ENCODE measurements at places on chromosomes 1 and 21.

DNA sequence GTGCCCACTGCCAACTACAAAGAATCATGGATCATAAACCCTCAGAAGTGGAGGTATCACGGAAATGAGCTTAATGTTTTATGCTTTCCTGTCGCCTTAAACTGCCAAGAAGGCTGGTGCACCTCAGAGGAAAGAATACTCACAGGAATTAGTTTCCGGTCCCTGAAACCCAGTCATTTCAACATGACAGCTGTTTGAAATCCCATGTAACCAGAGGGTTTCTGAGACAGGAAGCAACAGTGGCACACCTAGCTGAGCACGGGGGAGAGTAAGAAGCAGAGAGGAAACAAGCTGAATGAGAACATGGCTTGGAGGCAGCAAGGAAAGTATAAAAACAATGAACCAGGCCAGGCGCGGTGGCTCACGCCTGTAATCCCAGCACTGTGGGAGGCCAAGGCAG lies 3.9 kb downstream of the JAK1 start:
- peak overlapping the region; percentile 100 for H3K27ac ChIP-seq
- peak; percentile 72 for DNase-seq
- no peaks in the 10 kb centered on the region for H3K27me3 ChIP-seq
- H3K36me3 ChIP-seq = no peaks in the 10 kb centered on the region
- H3K4me1 ChIP-seq = peaks cover 81% of the 10 kb centered on the region
- H3K4me3 ChIP-seq = no peak overlapping the region

DNA sequence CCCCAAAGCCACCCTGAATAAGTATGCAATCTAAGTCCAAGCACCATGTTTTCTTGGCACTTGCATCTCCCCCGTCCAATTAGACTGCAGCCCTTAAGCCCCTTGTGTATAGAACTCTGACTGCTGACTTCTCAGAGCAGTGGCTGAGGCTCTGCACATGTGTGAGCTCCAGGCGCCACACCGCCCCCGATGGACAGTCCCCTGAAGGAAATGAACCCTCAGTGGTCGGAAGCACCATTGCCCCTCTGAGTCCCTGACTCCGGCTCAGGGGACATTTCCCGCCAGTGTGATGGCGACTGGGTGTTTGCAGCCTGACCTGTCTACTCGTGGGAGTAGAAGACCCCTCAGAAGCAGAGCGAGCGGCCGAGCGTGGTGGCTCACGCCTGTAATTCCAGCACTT lies 37.2 kb upstream of the SCCPDH start:
- no peaks in the 10 kb centered on the region for H3K36me3 ChIP-seq
- no peak overlapping the region for H3K4me3 ChIP-seq
- no peak overlapping the region for H3K27ac ChIP-seq
- no peak for DNase-seq
- H3K27me3 ChIP-seq = no peaks in the 10 kb centered on the region

DNA sequence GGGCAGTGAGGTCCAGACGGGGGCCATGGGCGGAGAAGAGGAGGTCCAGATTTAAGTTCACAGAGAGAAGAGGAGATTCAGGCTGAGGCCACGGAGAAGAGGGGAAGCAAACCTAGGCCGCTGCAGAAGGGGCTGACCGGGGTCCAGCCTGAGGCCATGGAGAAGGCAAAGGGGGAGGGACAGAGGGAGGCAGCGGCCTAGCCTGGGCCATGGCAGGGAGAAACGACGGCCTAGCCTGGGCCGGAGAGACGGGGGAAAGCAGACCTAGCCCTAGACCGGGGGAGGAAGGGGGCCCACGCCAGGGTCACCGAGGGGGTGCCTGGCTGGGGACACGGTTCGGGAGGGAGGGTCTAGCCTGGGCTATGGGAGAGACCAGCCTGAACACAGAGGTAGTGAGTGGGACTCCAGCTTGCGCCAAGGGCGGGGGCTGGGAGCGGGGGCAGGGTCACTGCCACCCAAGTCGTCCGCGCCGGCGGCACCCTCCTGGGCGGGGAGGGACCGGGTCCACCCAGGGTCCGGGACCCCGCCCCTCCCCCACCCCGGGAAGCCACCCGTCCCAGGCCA lies 459 bp downstream of the CAPZB start:
- peaks cover 60% of the 10 kb centered on the region for H3K4me1 ChIP-seq
- no peaks in the 10 kb centered on the region for H3K27me3 ChIP-seq
- no peak for DNase-seq
- peak overlapping the region; percentile 96 for H3K27ac ChIP-seq
- H3K36me3 ChIP-seq = no peaks in the 10 kb centered on the region

- no peak for DNase-seq
- H3K4me3 ChIP-seq = no peak overlapping the region
- peaks cover 13% of the 10 kb centered on the region for H3K27me3 ChIP-seq
- H3K4me1 ChIP-seq = peaks cover 80% of the 10 kb centered on the region
- peak overlapping the region; percentile 94 for H3K27ac ChIP-seq
These were observed 3.4 kb downstream of the ABCG1 start for GRCh38 chr21:42222386-42222785.

- H3K4me1 ChIP-seq = peaks cover 70% of the 10 kb centered on the region
- no peaks in the 10 kb centered on the region for H3K36me3 ChIP-seq
- DNase-seq = no peak
- H3K27me3 ChIP-seq = no peaks in the 10 kb centered on the region
- peak overlapping the region; percentile 8 for H3K27ac ChIP-seq
- no peak overlapping the region for H3K4me3 ChIP-seq
These were observed 56.0 kb downstream of the ADARB1 start for GRCh38 chr21:45130324-45130774.

GRCh38 chr1:115242543-115242942 lies 95.5 kb downstream of the NGF start:
- no peaks in the 10 kb centered on the region for H3K4me1 ChIP-seq
- H3K36me3 ChIP-seq = no peaks in the 10 kb centered on the region
- no peak overlapping the region for H3K27ac ChIP-seq
- DNase-seq = no peak
- H3K4me3 ChIP-seq = no peak overlapping the region
- H3K27me3 ChIP-seq = no peaks in the 10 kb centered on the region

DNA sequence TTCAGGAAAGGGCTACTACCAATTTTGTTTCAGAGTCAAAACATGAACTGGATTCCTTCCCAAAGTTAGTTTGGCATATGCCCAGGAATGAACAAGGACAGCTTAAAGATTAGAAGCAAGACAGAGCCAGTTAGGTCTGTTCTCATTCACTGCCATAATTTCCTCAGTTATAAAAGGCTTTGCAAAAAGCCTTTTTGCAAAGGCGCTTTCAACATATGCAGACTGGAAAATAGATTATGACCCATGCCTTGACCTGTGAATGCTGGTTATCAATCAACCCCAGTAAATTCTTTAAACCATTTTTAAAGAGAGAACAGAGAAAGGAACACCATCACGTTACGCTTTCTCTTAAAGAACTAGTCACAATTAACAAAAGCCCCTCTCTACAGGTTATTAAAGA lies 1.7 kb upstream of the FRRS1 start:
- H3K36me3 ChIP-seq = no peaks in the 10 kb centered on the region
- no peak for DNase-seq
- no peaks in the 10 kb centered on the region for H3K27me3 ChIP-seq
- no peak overlapping the region for H3K27ac ChIP-seq
- H3K4me3 ChIP-seq = no peak overlapping the region

DNA sequence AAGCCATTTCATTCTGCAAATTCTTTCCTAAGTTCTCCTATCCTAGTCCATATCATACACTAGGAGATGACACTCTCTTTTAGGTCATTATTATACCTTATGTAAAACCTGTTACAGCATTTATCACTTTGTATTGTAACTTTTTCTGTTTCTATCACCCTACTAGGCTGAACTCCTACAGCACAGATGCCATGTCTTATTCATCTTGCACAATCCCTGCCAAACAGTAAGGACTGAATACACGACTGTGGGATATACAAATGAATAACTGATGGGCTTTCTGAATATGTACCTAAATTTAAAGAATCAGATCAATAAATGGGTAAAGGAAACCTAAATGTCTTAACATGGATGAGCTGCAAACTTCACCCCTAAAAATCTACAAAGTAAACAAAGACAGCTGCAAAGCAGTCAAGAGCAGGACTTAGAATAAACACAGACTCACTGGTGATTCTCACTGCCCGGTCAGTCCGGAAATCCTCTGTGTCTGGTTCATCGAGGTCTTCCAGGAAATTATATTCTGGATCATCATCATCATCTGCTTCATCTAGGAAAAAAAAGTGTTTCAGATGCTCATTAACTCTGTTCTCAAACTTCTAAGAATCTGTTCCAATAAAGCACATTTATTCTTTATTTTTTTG lies 62.3 kb downstream of the GON4L start:
- no peaks in the 10 kb centered on the region for H3K27me3 ChIP-seq
- H3K36me3 ChIP-seq = peaks cover 68% of the 10 kb centered on the region
- no peak overlapping the region for H3K4me3 ChIP-seq
- H3K27ac ChIP-seq = no peak overlapping the region
- no peak for DNase-seq

- H3K4me3 ChIP-seq = no peak overlapping the region
- DNase-seq = no peak
- no peaks in the 10 kb centered on the region for H3K27me3 ChIP-seq
These were observed 50.4 kb downstream of the ADAMTS1 start for GRCh38 chr21:26794597-26795411.

GRCh38 chr1:219782929-219783328 lies 145.4 kb downstream of the SLC30A10 start:
- no peak overlapping the region for H3K27ac ChIP-seq
- no peaks in the 10 kb centered on the region for H3K4me1 ChIP-seq
- no peak for DNase-seq
- H3K36me3 ChIP-seq = no peaks in the 10 kb centered on the region

DNA sequence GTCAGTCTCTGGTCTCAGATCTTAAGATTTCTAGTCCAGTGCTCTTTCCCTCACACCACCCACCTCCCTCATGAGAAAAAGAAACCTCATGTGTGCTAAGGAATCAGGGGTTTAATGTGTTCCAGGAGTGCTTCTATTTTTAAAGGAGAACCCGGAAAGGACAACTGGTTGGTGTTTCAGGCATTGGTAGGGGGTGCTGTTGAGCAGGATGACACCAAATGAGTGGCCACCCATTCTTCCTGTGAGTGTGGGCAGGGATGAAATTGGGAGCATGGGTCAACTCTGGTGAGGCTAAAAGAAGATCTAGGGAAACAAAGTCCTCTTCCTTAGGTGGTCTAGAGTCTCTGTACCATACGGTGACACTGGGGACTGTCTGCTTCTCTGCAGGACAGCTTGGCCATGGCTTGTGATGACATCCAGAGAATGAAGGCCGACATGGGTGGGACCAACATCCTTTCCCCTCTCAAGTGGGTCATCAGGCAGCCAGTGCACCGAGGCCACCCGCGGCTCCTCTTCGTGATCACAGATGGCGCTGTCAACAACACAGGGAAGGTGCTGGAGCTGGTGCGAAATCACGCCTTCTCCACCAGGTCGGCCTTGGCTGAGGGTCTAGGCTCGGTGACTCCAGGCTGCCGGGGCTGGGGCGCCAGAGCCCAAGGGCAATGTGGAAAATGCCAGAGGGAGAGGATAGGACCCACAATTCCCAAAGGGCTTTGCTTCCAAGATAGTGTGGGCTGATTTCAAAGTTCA lies 39.3 kb downstream of the VWA5B1 start:
- no peak overlapping the region for H3K4me3 ChIP-seq
- peaks cover 25% of the 10 kb centered on the region for H3K27me3 ChIP-seq
- peak; percentile 59 for DNase-seq
- H3K27ac ChIP-seq = no peak overlapping the region
